ENCODE measurements at places on chromosomes 4 and X.

DNA sequence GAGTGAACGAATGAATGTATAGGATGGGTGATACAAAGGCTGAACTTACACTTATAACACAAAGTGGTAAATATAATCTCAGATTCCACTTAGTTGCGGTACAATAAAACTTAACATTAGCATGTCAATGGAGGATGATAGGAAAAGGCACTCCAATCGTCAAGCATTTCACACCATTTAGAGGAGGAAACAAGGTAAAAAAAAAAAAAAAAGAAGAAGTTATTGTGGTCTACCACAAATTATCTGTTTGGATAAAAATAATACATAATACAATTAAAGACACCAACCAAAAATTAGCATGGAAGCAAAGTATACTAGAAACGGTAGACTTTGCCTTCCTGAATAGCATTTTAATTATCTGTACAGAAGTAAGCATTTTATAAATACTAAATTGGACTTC, 205.5 kb downstream of the PPP3CA start:
- DNase-seq: no peak

DNA sequence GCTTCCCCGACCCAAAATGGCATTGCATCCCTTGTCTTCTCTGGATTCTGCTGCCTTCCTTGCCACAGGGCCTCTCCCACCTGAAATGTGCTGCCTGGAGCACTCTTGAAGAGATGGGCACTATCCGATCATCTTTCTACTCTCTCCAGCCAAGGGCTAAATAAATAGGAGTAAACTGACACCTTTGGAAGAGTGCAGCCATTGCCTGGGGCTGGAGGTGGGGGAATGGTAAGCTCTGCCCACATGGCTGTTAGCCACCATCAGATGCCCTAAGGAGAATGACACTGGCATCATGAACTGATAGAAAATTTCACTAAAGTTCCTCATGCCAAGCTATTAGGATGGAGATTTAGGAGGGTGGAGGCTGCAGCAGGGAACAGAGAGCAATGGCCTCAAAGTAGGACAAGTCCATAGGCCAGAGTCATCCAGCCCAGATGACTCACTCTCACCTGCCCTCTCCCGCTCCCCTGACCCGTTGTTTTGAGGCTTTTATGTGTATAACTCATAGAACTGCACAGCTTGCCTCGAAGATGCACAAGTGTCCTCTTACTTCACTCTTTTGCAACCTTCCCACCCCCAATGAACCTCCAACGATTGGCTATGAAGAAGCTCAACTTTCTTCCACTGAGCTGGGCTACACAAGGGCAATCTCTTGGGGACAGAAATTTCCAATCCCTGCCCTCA, 822 bp upstream of the PFKFB1 start:
- no peak for DNase-seq

DNA sequence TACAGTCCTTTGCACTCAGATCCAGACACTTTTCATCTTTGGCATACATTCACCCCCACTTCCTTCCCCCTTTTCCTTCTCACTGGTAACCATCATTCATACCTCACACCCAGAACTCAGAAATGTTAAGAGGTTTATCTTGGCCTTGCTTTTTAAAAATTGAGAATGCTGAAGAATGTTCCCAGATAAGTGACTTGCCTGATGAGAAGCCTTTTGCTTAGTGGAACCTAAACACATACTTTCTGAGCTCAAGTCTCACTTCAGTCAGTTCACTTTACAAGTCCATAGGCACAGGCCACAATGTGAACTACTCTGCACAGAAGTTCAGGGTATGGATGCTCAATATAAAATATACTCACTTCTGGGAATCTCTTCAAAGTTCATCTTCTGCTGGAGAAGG, 129.4 kb downstream of the GRIA3 start:
- no peak for DNase-seq

DNA sequence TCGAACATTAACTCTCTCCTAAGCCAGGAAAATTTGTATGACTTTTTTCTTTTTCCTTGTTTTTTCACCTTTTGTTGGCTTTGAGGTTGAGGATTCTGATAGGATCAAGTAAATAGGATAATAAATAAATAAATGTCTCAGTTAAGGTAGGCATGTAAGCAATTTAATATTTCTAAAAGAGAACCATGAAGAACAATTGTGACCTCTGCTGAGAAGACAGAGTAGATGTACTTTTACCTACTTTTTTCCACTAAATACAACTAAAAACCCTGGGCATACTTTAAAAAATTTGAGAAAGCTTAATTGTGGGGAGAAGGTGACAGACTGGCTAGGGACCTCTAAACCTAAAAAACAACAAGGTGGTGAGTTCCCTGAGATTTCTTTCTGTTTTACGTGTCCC, 31.6 kb upstream of the CLNK start:
- no peak for DNase-seq

- no peak for DNase-seq
These were observed 200.4 kb downstream of the DACH2 start for GRCh38 chrX:86348669-86349068.

DNA sequence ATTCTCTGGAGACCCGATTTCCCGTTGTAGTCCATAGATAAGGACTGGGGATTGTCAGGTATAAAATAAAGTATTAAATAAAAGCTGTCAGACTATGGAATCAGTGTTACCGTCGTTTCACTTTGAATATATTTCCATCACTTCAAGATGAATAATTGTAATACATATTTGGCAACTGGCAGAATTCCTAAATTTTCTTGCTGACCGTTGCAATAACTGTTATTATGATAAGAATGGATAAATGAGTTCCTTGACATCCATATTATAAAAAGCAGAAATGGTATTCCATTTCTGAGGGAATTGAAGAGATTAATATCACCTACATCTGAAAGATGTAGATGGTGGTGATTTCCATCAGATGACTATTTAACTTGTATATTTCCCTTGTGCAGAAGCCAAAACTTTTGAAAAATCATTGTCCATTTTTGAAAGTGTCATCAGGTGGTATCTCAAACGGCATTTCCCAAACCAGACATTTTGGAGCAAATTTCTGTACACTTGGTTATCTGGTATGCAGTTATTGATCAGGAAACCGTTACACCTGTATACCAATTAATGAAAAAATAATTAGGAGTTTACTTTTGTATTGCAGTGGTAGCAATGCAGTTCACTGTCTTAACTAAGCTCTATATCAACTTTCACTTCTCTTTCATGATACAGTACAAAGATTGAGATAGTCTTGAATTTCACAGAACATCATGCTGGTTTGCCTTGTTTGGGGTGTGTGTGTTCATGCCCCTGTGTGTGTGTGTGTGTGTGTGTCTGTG, 878.5 kb downstream of the PCDH18 start:
- no peak for DNase-seq

DNA sequence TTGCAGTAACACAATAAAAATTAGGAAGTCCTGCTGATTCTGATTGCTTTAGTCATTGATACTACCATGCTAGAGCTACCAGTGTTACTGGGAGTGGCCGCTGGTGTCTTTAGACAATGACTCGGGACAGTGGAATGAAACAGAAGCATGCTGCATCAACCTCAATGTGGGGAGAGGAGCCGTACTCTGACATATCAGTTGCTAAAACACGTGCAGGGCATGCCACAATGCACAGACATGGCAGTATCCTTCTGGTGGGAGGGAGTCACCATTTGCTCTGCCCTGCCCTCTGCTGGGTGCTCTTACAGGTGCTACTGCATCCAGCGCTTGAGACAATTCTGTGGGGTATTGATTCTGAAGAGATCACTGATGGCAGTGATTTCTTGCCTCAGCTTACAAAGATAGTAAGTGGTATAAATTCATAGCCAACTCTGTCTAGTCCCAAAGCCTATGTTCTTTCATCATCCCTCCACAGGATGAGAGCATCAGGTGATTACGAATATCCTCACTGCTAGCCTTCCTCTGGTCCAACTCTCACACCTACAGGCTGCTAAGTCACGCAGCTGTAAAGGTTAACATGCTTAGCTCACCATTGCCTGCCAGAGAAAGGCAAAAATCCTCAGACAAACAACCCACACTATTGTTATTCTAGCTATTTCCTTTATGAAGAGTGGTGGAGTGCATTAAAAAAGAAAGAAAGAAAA, 43.7 kb downstream of the NSG1 start:
- peak; percentile 34 for DNase-seq

DNA sequence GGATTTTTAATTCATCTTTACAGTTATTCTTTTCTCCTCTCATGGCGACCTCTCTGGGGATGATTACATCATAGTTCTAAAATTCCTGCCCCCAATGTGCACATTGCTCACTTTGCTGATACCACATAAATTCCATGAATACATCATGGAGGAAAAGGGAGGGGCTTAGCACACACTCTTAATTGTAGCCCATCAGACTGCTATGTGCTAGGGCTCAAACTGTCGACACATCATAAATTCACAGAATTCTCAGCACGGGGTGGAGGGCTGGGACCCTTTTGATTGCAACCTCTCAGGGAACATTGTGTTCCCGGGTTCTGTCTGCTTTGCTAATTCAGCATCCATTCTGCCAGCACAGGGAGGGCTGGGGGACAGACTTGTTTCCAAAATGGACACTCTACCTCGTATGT, 592.9 kb downstream of the BCOR start:
- DNase-seq: no peak

- no peak for DNase-seq
These were observed 147.1 kb downstream of the CPEB2 start for GRCh38 chr4:15149234-15149838.

- no peak for DNase-seq
These were observed 21.7 kb downstream of the RBPJ start for GRCh38 chr4:26342328-26343037.

DNA sequence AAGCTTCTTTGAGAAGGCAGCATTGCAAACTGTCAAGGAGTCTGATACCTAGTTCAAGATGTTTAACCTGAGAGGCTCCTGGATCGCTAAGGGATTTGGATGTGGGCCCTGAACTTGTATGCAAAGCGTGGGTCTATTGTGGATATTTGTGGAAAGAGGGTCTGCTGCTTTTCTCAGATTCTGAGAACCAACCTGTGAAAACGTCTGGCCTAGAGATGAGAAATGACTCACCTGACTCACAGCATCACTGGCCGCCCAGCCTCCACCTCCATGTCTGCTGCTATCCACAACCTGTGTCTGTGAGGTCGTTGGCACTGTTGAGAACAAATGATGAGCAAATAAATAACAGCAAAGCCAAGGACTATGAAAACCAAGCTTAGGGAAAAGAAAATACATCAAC, 33.3 kb upstream of the PROM1 start:
- no peak for DNase-seq

- DNase-seq: no peak
These were observed 95.7 kb downstream of the RTL9 start for GRCh38 chrX:110454336-110454735.

GRCh38 chrX:29555465-29556091, 659.8 kb upstream of the MAGEB2 start:
- no peak for DNase-seq

GRCh38 chr4:176981551-176981950, 188.8 kb upstream of the VEGFC start:
- DNase-seq: no peak

DNA sequence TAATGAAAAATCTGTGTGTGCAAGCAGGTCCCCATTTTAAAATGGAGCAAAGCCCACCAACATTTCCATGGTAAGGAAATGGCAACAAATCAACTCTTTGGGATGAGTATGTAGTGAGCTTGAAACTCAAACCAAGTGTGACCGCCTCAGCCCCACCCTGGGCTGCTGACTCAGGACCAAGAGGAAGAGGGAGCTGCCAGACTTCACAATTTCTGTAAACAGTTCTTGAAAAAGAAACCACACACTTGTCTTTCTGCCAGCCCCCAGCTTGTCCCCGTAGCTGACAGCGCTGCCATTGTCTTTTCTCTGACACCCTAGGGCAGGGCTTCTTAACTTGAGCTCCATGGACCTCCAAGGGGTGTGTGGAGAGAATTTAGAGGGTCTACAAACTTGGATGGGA, 10.3 kb downstream of the RTL5 start:
- peak; percentile 18 for DNase-seq

GRCh38 chr4:128782076-128782715, 27.3 kb upstream of the JADE1 start:
- peak; percentile 54 for DNase-seq

- no peak for DNase-seq
These were observed 131.6 kb upstream of the SCML1 start for GRCh38 chrX:17605676-17606075.

DNA sequence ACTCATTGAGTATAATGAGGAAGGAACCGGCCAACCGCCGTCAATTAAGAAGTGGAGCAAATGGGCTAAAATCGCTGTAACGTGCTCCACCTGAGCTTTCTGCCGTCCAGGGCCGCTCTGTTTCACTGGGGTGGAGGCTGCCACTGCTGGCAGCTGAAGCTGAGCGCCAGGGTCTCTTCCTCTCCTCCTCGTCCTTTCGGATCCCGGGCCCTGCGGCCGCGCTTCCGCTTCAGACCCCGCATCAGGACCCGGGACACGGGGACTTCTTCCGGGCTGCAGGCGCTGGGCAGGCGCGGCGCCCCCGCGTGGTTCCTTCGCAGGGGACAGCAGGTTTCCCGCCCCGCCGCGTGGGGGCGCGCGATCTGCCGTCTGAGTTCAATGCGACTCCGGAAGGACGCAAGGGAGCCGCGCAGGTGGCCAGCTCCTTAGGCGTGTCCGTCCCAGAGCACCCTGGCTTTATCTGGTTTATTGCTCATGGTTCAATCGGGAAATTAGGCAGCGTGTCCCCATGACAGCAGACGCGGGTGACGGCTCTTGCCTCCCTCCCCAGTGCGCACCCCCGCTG, 519.8 kb downstream of the TRIML1 start:
- no peak for DNase-seq

GRCh38 chr4:87541956-87542709, 13.0 kb upstream of the SPARCL1 start:
- DNase-seq: no peak

- DNase-seq: no peak
These were observed 193.5 kb upstream of the NEIL3 start for GRCh38 chr4:177116161-177116560.

- DNase-seq: peak; percentile 27
These were observed 40.5 kb upstream of the OGT start for GRCh38 chrX:71492231-71493065.

DNA sequence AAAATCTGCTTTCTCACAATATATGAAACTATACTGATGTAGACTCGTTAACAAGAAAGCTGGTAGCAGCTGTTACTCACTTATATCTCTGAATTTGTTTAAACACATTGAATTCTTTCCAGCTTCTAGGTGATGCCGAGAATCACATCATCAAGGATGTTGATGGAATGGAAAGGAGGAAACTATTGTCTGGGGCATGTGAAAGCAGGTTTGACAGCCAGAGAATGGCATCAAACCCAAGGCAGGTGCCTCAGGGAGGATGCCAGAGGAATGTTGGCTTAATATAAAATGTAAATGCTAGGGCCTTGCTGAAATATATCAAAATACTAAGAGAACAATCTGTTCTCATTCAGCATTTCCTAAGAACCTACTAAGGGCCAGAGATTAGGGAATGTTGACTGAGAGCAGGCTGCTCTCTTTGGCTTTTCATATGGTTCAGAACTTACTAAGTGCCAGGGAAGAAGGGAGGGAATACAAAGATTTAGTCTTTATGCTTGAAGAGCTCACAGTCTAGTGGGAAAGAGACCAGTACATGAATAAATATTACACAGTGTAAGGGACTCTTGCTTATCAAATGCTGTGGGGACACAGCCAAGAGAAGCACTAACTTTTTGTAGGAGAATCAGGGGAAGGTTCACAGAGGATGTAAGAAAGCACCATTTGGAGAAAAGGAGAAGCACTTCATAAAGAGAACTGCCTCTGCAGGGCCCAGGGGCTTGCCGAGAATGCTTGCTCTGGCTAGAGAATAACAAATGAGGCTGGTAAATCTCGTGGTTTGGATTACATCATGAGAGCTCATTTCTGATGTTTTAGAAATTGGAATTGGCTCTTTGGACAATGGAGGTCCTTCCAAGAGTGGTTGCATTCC, 14.7 kb downstream of the SLIT2 start:
- no peak for DNase-seq

- no peak for DNase-seq
These were observed 4.9 kb downstream of the CXCL2 start for GRCh38 chr4:74093981-74094623.
